Activated CD4-positive, alpha-beta T cell treated with anti-CD3 and anti-CD28 coated beads, Interleukin-2, amount 50 U/mL, for 4 hours (primary cell): ENCODE measurements at places on chromosomes 5 and 9.

GRCh38 chr5:178298283-178298807 lies 65.7 kb upstream of the PHYKPL start:
- no peak for DNase-seq

DNA sequence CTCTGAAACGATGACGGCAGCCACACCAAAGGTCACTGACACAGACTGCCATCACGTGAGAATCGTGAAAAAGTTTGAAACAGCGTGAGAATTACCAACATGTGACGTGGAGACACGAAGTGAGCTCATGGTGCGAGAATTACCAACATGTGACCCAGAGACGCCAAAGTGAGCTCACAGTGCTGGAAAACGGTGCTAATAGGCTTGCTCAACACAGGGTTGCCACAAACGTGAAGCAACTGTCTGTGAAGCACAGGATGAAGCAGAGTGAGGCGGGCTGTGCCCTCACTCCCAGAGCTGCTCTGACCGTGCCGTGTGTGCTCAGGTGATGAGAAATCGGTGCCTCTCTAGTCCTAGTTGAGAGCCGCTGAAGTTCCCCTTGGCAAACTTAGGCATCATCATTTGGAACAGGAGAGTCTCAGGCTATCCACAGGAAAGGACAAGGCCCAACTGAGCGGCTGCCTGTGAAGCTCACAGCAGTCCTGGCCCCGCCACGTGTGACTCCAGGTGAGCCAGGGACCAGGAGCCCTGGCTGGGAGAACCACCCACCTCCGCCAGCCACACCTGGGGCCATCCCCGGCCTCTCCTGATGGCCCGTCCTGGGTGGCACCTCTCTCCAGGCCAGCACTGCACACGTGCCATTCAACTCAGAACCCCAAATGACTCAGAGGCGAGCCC lies 29.8 kb upstream of the SLC6A3 start:
- DNase-seq, result no peak

GRCh38 chr9:95645992-95646391 lies 129.2 kb upstream of the PTCH1 start:
- DNase-seq, result no peak

- no peak for DNase-seq
These were observed 141.6 kb upstream of the SPEF2 start for GRCh38 chr5:35476036-35476435.

- DNase-seq, result peak; percentile 31
These were observed 51.9 kb downstream of the NIPAL4 start for GRCh38 chr5:157511651-157512644.

- no peak for DNase-seq
These were observed 522 bp downstream of the BHMT start for GRCh38 chr5:79111960-79112702.

DNA sequence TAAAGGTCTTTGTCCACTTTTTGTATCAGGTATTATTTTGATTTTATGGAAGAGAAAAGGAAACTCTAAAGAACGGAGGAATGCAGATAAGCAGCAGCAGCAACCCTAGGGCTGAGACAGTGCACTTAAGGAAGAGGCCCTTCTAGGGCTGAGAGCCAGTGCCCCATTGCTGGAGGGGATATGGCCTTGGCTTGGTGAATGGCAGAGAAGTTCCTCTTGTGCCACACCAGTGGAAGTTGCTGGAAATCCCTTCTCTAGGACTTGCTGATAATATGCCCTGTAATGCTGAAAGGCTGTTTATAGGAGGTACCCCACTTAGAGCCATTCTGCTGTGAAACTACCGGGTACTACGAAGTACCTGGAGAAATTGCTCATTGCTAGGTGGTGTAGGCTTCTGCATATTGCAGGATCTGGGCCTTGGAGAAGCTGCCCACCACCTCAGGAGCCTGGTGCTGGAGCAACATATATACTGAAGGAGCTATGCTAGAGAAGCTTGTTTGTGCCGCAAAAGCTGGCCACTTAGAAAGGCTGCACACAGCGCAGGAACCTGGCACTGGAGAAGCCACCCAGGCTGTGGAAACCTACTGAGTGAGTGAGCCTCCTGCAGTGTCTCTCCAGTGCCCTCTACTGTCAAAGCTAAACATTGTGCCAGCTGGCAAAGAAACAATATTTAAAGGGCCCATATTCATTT lies 9.6 kb upstream of the UBTD2 start:
- DNase-seq, result peak; percentile 47

DNA sequence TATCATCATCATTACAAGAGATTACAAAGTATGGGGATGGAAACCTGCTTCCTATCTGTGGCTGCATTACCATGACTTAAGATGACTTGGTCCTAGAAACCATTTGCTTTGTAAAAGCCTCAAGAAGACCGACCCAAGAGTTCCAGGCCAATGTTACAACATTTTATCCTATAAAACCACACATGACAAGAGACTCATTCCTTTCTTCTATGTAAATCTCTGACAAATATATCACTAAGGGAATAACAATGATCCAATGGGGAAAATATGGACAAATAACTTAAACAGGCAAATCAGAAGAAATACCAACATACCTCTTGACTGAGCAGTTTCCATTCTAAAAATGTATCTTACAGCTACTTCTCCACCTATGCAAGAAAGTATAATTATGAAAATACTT lies 44.3 kb upstream of the VPS13A start:
- no peak for DNase-seq

DNA sequence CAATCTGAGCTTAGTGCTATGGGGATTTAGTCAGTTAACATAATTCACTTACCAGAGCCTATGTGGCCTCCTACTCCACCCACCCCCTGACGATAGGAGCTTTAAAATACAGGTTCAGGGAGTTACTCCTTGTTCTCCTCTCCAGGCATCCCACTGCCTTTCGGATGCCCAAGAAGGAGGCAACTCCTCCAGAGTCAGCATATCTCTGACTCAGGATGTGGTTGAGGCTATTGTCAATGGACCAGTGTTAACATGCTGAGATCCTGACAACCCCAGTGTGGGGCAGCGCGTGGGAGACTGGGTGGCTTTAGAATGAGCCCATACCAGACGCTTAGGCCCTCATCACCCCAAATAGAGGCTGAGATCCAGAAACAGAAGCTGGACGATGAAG lies 27.4 kb downstream of the BICD2 start:
- no peak for DNase-seq

DNA sequence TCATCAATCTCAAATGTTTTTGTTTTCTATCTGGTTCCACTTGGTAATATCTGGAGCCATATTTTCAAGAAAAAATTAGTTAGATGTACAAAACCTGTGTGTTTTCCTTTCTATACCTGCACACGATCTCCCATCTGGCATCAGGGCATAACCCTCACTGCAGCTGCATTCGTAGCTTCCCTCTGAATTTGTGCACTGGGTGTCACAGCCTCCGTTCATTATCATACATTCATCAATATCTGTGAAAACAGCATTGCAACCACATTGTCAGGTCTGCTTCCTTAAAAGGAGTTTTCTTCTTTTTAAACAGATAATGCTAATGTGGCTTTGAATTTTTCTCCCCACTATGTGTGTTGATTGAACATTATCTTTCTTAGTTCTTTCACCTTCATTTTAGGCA lies 202.7 kb downstream of the FBN2 start:
- no peak for DNase-seq
